Midbrain (tissue), 1 donor: ENCODE measurements at places on chromosomes 2 and 18.

DNA sequence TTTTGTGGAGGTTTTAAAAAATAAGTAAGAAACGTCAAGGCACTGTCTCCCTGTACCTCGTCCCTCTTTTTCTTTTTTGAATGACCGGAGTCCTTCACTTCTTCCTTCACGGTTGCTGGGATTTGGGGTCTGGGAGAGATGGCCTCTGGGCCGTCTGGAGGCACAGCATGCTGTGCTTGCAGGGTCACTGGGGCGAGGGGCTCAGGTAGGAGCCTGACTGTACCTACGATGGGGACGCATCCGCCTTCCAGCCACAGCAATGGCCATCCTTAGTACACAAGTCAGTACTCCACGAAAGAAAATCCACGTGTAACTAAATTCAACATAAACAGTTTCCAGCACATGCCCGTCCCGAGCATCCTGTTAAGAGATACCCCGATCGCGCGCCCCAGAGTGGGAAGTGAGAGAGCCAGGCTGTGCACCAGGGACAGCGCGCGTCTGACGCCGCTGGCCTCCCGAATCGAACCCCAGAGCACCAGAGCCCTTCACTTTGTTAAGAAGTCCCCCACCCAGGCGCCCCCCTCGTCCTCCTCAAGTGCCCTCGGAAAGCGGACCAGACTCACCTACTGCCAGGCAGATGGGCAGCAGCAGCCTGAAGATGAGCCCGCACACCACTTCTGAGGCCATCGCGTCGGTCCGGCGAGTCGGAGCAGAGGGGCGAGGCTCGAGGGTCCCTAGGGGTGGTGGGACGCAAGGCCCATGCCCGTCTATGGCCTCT is 1.2 kb downstream of the PIEZO2 start:
- no peak for DNase-seq

DNA sequence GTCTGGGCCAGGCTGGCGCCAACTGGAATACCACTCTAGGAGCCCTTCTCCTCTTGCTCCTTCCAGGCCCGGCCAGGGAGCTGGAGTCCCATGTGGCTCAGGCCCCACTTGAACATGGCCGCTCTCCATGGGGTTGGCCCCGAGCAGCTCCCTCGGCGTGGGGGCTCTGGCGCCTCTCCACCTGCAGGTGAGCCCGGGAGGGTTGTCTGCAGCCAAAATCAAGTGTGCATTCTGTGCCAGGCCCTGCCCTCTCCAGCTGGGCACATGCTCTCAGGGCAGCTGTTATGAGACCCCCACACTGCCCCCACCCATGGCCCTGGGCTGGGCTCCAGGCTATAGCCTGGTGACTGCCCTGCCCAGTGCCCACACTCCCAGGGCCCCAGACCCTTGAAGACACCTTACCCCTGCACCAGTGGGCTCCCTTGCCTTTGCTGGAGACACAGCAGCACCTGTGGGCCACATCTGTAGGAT is 45.8 kb upstream of the HS6ST1 start:
- no peak for DNase-seq

DNA sequence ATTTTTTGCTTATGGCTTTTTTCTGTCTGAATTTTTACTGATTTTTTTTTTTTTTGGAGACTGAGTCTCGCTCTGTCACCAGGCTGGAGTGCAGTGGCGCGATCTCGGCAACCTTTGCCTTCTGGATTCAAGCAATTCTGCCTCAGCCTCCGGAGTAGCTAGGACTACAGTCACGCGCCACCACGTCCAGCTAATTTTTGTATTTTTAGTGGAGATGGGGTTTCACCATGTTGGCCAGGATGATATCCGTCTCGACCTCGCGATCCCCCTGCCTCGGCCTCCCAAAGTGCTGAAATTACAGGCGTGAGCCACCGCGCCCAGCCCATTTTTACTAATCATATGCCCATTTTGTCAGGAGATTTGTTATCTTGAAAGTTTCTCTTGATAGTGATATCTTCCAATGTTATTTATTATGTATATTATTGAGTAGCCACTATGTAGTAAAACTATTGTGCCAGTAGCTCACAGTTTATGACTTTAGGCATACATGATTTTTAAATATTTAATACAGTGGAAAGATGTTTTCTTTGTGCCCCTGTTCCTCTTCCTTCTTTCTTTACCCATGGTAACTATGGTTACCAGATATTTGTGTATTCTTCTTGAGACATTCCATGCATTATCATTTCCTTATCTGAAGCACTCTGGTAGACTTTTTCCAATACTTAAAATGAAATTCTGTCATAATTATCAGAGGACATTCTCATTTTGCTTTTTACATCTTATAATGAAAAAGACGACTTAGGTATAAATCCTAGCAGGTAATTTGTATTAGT is 2.1 kb downstream of the HAT1 start:
- DNase-seq = no peak

- no peak for DNase-seq
These were observed 940 bp downstream of the XRCC5 start for GRCh38 chr2:216109962-216110614.

DNA sequence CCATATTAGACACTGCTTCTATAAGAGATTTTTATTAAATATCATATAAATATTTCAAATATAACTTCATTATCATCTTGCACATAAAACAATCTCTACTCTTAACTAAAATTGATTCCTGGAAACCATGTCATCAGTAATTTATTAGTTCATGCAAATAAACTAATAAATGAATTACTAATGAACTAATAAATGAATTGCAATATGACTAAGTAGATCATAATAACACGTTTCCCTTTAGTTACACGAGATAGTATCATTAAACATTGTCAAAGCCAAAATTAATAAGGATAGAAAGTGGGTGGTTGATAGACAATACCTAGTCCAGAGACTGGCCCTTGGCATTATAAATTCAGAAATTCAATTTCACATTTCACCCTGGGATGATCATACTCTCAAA is 26.1 kb downstream of the METTL4 start:
- DNase-seq = no peak

DNA sequence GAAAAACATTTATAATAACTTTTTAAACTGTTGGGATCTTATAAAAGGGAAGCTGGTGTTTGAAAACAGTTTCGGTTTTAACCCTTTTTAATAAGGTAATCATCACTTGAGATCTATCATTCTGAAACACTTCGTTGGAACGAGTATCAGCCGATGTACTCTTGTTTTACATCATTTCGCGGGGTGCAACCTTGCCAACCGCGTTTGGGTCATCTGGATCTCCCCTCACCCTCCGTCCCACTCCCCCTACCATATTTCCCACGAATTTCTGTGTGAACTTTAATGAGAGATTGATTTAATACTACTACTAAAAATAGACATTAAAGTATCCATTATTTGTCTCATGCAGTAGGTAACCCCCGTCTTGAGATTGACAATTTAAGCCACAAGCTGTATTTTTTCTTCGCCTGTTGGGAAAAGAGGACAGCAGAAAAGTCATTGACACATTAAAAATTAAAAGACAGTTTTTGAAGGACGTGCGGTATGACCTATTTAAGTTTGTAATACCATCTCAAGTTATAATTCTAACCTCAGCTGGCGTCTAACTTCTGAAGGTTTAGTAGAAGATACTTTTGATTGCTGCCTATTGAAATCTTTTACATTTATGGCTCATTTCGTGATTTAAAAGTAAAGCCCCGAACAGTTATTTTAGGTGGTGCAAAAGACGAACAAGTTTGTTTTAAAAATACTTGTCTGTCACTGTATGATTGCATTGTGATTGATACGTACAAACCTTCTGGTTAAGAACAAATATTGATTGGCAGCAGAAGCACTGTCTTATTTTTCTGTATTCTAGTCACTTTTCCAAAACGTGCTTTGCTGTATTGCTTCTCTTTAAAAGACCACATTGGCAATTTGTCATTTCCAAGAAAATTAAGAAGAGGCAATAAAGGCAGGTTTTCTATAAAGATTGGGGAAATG is 1.5 kb downstream of the CREB1 start:
- no peak for DNase-seq

GRCh38 chr2:182611009-182611408 is 105.0 kb upstream of the DNAJC10 start:
- no peak for DNase-seq

DNA sequence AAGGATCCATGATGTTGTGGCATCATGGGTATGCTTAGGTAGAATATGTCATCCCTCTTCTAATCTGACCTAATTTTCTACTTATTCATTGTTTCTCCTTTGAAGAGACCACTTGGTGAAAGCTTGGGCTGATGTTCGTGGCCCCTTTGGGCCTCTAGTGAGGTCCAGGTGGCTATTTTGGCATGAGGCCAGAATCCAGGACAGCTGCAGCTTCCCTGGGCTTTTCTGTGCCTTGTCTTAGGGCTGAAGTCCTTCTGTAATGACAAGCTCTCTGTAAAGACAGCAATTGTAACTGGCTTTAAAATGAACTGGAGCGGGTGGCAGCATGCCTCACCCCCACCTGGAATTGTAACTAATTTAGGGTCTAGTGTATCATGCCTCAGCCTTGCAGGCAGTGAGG is 15.6 kb upstream of the MC2R start:
- no peak for DNase-seq

DNA sequence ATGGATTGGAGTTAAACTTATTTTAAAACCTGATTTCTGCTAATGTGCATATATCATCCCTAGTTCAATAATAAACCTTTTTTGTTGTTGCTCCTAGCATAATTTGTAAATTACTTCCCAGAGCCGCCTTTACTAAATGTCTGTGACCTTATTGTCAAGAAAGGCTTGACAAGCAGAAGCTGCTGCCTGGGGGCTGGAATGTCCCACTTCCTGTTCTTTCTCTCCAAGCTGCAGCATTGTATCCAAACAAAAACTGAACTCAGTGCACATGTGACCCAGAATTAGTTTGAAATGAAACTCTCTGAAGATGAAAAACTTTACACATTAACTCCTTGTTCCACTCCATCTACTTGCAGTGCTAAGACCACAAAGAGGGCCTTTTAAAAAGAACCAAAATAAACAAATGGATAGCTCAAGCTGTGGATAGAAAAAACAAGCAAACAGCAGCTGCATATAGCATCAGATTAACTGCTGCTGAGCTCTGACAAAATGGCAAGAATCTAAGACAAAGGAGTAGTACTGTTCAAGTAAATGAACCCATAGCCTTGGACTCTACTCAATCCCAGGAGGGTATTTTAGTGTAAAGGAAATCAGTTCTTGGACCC is 99.8 kb upstream of the NEUROD1 start:
- DNase-seq = no peak

DNA sequence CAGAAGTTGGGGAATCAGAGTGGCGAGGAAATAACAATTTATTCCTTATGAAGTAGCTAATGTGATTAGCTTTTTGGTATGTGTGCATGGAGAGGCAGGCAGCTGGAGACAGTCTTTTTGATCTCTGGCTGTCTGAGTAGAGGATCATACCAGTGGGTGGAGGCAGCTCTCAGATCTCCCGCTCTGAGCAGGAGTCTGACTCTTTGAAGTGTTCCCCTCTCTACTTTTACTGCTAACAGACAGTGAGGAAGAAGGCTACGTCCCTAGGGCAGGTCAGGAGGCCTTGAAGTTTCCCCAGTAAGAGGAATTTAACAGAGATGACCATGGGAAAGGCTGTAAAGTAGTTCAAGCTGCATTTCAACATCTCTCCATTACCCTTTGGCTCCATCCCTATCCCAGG is 111.9 kb upstream of the REG3A start:
- DNase-seq = no peak

DNA sequence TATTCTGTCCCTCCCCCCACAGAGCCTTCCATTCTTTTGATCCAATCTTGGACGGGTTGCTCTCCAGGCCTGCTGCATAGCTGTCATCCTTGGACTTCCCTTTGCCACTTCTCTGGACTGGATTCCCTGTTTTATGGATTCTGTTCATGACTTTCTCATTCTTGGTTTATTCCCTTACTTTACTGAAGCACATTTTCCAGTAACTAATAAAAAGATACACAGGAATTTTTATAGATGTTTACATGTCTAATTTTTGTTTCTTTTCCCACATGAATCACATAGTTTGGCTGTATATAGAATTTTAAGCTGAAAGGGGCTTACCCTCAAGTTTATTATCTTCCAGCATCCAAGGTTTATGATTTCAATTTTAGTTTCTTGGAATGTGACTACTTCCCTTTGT is 37.9 kb downstream of the GDF7 start:
- no peak for DNase-seq

- no peak for DNase-seq
These were observed 42.3 kb downstream of the SCN3A start for GRCh38 chr2:165161510-165161909.

DNA sequence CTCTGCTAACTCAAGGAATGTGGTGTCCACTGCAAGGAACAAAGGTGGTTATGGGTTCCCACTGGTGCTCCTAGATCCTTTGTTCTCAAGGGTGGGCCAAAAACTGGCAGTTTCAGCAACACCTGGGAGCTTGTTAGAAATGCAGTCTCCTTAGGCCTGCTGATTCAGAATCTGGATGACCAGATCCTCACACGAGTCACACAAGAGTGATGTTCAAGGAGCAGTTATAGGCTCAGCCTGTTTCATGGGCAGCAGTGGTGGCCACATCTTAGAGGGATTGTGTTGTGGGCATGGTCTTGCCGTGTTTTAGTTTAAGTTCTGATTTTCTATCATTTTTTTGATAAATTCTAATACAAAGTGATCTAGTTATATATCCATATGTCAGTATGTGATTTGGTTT is 28.7 kb upstream of the MGAT5 start:
- no peak for DNase-seq

GRCh38 chr2:53508667-53509066 is 258.9 kb upstream of the CHAC2 start:
- no peak for DNase-seq

DNA sequence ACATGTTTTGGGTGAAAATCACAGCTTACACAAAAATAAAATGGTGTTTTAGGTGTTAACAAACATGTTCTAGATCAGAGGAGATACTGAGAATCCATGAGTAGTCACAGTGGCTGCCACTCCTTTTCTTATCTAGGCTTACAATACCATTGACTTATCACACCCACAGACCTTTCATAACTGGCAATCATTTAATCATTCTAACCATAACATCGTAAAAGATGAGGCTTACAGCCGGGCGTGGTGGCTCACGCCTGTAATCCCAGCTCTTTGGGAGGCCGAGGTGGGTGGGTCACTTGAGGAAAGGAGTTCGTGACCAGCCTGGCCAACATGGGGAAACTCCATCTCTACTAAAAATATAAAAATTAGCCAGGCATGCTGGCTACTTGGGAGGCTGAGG is 18.8 kb upstream of the SERPINB5 start:
- DNase-seq = no peak
